ENCODE measurements at places on chromosomes 3 and 15. TPM values are rescaled to one million over a fixed set of nuclear protein-coding genes. Genes with fewer than 3 reads are reported as not detected.

GRCh38 chr3:66934041-66934440 lies 64.1 kb upstream of the KBTBD8 start:
- DNase-seq, result no peak

DNA sequence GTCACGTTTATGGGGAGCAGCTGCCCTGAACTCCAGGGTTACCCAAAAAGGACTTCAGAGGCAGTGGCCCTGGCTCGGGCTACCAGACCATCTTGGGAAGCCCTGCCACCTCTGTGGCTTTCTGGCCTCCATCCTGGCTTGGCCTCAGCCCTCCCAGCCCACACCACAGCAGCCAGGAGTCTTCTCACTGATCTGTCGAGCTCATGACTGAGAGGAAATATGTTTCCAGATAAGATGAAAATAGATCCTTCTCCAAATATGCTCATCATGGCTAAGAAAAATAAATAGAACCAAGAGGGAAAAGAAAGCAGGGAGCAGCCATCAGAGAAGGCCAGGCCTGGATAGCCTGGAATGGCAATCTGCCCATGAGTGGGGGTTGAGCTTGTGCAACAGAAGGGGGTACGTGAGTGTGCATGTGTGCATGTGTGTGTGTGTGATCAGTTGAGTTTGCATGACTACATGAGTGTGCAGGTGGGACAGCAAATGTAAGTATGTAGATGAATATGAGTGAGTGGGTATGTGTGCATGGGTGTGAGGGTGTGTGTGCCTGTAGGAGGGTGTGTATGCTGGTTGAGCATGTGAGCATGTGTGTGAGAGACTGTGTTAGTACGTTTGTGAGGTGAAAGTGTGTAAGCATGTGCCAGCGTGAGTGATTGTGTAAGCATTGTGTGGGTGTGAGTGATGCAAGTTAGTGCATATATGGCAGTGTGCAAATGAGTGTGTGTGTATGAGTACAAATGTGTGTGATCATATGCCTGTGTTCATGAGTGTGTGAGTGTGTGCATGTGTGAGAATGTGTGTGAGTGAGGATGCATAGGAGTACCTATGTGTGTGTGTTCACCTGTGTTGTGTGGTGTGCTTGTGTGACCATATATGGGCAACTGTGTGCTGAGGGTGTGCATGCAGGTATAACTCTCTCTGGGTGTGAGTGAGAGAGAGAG lies 9.9 kb upstream of the RFT1 start:
- DNase-seq, result no peak

- peak; percentile 62 for DNase-seq
Observed at GRCh38 chr3:100254168-100254777, 6.5 kb upstream of the TBC1D23 start.

- DNase-seq, result peak; percentile 73
Observed at GRCh38 chr15:42084465-42085235, 9.7 kb downstream of the PLA2G4D start.

DNA sequence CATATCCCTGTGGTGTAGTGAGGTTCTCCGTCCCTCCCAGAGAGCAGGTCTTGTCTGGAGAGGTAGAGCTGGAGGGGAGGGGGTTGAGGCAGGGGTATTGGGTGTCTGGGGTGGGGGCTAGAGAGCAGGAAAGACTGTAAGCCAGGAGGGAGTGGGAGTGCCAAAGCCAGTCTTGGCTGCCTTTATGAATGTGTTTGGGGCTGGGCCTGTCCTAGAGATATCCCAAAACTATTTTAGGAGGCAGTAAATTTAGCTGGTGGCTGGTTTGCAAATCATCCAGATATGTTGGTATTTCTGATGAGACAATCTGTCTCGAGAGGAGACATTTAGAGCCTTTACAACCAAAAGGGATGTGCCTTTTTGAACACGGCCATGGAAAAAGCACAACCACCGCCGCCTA lies 166.6 kb downstream of the TLE3 start:
- no peak for DNase-seq

DNA sequence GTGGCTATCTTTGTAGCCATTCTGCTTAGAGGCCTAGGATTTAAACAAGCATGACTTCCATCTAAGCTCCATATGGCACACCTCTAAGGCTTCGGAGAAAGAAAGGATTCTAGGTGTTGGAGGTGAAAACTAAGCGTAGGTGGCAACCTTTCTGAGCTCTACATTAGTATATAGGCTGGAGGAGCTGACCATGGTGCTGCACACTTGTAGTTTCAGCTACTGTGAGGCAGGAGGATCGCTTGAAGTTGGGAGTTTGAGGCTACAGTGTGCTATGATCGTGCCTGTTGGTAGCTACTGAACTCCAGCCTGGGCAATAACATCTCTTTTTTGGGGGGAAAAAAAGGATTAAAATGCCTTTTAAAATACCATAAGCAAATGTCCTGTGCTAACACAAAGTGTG lies 7.4 kb downstream of the EAF1 start:
- no peak for DNase-seq

GRCh38 chr3:167899093-167899492 lies 163.6 kb downstream of the SERPINI1 start:
- no peak for DNase-seq

- DNase-seq, result no peak
Observed at GRCh38 chr3:8746780-8747345, 13.3 kb downstream of the CAV3 start.

GRCh38 chr15:92164327-92165000 lies 229.2 kb upstream of the ST8SIA2 start:
- no peak for DNase-seq

DNA sequence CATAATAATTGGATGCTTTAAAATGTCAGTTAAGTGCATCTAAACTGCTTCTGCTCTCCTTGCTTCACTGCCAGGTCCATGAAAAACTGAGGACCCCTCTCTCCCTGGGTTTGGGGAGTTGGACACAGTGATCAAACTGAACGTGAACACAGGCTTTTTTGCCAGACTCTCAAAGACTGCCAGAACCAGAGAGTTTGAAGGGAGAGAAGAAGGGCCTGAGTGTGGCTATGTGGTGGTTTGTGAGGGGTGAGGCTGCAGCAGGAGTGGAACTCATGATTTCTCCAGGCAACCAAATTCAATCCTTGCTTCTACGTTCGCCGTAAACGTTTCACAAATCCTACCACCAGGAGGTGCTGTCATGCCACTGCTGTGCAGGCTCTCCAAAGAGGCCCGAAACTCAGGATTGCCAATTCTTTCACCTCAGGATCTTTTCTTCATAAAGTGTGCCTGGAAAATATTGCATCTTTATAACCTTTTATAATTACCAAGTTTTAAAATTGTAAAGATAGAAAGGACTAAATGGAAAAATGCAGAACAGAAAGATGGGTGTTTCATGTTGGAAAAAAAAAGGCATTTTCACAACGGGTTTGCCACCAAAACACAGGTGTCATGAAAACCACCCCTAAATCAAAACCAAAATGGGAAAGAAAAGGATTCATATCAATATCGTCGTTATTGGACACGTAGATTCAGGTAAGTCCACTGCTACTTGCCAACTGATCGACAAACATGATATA lies 19.7 kb downstream of the TM4SF4 start:
- peak; percentile 67 for DNase-seq

Gene ARGFX
- total RNA-seq, result not detected

Gene ASB14
- 0.20 TPM for total RNA-seq

Gene GP9
- not detected for total RNA-seq

Gene SST
- total RNA-seq, result not detected

Gene EFCC1
- total RNA-seq, result not detected

Gene CDC25A
- total RNA-seq, result 36.5 TPM

Gene GATA2
- 1.6 TPM for total RNA-seq

Gene KLHL40
- total RNA-seq, result not detected

Gene INSYN1
- 0.53 TPM for total RNA-seq
